ENCODE measurements at places on chromosomes 13 and 19.

GRCh38 chr19:3113100-3114017, 19.2 kb downstream of the GNA11 start:
- no peak for DNase-seq

DNA sequence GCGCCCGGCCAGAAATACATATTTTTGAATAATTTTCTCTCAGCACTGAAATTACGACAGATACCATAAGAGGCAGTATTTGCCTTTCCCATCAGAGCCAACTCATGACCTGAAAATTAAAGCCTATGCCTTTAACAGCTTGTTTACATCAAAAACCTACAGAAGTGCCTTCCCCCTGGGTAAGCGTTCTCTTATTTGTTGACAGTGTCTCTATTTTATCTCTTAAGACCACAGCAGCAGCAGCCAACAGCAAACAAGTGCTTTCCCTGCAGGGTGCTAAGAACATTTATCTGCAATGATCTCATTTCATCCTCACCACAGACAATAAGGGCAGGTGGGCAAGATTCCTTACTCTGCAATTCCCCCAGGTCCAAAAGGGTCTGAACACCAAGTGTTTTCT, 6.0 kb downstream of the AKAP8L start:
- DNase-seq, result no peak

- DNase-seq, result peak; percentile 36
Measured at GRCh38 chr13:82758044-82758443, 1124.2 kb downstream of the SLITRK1 start.

DNA sequence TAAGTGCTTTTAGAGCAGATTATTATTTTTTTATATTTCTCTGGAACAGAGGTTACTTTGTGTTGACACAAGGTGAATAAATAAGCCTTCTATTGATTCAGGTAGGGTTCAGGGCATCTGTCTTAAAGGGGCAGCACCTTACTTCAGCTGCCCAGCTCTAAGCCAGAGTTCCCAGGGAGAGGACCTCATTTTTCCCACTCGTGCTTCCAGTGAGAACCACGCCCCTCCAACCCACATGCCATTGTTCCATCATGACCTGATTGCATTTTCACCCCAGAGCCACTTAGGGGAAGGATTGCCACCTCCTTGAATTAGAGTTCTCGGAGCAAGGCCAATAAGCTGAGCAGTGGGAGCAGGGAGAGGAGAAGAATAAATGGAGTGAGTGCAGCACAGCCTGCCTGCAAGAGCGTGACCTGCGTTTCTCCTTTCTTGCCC, 104.3 kb upstream of the FRY start:
- DNase-seq, result no peak

DNA sequence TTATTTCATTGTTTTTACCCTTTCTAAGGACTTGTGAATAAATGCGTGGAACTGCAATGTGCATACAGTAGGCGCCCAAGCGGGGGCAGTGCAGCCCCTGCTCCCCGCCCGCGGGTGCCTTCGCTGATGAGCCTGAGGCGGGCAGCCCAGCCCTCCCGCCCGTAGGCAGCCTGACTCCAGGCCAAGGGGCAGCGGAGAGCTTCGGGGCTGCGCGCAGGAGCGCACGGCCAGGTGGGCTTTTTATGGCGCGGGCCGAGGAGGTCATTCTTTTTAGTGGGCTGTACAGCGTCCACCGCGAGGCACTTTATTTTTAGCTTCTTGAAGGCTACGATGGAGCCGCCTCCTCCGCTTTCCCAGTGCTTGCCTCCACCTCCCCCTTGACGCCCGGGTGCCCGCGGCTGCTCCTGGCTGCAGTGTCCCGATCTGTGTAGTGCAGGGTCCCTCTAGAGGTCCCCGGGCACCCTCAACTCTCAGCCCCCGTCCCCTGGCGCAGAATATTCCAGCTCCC, 60.5 kb downstream of the CCNE1 start:
- DNase-seq, result no peak

All from NT2/D1 (cell line).